ENCODE measurements at places on chromosomes 6 and 20.
A peak's percentile ranks its signal among the peaks of the same experiment; 100 is the strongest.

GRCh38 chr6:28737750-28738395 is 185.9 kb downstream of the TRIM27 start:
- DNase-seq: no peak

- peak; percentile 75 for DNase-seq
Measured at GRCh38 chr20:21027569-21027968, 78.6 kb downstream of the LINC00237 start.

DNA sequence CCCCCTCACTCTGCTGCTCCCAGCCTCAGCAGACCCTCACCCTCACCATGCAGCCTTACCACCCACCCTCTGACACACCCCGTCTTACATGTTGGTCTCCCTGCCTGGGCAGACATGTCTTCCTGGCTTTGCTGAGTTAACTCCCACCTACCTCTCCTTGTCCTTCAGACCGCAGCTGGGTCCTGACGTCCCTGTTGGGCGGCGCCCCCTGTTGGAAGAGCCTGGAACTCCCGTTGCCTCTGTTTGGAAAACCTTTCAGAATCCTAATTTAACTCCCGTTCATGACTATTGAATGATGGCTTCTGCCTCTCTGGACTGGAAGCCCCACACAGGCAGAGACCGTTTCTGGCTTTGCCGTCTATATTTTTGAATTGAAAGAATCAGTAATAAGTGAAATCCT is 245.1 kb downstream of the MYLK4 start:
- DNase-seq: no peak

DNA sequence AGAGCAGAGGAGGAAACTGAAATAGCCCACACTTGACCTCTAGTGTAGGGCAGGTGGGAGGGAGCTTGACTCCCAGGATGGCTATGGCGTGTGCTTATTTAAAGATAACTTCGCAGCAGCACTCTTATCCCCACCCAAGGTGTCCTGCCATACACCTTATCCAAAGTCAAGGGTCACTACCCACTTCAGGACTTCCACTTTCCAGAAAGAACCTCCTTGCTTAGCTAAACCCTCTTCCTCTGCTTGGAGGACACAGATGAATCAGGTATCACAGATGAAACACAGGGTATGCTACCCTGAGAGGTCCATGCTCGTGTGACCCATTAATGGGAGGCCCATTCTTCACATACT is 2.3 kb downstream of the RIN2 start:
- no peak for DNase-seq

DNA sequence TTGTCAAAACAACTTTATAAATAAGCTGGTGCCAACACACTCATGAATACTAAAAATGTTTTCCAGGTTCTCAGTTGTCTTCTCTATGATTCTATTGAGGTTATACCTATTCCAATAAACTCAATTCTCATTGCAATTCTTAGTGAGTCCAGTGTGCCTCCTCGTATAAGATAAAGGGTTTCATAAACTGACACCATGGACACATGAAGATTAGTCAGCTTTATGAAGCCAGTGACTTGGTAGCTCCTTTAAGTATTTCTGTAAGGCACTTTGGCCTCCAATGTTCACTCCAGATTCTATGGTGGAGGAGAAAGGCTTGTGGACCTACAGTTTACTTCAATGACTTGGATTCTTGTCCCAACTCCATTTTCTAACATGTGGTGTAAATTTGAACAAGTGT is 521.3 kb upstream of the JARID2 start:
- no peak for DNase-seq

DNA sequence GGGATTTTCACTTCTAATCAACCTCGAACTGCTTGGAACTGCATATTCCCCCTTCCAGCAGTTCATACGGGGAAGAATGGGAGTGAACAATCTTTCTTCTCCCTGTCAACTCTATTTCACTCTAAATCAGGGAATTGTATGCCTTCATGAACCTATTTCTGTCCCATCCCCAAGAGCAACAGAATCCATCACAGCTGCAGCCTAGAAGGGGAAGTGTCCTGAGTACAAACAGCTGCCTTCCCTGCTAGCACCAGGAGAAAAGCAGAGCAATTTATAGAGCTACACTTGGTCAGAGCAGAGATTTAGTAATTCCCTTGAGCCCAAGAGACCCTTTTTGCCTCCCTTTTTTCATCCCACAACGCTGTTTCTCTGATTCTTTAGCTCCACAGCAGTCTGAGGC is 208.4 kb downstream of the ADGRG6 start:
- no peak for DNase-seq

DNA sequence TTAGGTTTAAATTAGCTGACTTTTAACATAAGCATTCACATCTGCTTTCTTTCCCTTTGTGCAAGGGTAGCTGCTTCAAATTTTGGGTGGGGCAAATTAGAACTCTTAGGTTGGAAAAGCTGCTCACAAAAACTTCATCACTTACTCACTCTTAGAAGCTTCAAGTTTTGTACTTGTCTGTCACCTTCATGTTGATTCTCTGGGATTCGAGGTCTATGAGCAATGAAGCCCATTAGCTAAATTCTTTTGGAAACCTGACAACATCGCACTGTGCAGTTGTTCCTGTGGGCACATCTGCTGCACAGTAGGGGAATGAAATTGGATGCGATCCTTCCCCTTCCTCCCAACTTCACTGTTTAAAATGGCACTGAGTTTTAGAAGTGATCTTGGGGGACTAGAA is 156.1 kb downstream of the UBE3D start:
- no peak for DNase-seq

DNA sequence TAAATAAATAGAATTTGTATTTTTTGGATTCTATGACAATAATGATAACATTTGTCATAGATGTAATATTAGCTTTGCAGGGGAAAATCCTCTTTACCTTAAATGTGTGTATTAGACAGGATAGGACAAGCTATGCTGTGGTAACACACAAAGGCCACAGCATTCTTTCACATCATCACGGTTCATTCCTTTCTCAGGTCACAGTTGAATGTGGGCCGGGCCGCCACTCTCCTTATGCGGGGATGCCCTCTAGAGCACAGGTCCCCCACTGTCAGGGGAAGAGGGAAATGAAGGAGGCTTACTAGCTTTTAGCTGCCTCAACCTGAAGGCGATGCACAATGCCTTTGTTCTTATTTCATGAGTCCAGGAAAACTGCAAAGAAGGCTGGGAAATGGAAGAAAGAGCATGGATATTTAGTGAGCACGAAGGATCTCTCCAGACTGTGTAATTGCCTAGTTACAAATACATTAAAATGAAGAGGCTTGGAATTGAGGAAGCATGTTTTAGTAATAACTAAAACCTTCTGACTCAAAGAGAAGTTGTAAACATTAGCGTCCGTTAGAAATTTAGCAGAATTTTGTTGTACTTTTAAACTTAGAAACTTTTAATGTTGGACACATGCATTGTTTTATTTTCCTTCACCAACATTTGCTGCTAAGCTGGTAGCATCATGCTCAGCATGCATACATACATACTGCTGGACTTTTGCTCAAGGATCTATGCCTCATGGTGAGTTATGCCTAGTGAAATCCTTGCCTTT is 248.9 kb upstream of the FOXQ1 start:
- peak; percentile 35 for DNase-seq

GRCh38 chr6:150713487-150713886 is 113.8 kb downstream of the PLEKHG1 start:
- DNase-seq: no peak

GRCh38 chr6:157376241-157376640 is 4.7 kb upstream of the ZDHHC14 start:
- DNase-seq: no peak

- DNase-seq: no peak
Measured at GRCh38 chr6:82227770-82228169, 19.8 kb downstream of the IBTK start.

- DNase-seq: no peak
Measured at GRCh38 chr6:161590961-161591627, 317.2 kb upstream of the AGPAT4 start.

GRCh38 chr6:104606361-104606760 is 253.4 kb downstream of the HACE1 start:
- DNase-seq: no peak

GRCh38 chr20:44008806-44009678 is 94.4 kb downstream of the TOX2 start:
- no peak for DNase-seq

DNA sequence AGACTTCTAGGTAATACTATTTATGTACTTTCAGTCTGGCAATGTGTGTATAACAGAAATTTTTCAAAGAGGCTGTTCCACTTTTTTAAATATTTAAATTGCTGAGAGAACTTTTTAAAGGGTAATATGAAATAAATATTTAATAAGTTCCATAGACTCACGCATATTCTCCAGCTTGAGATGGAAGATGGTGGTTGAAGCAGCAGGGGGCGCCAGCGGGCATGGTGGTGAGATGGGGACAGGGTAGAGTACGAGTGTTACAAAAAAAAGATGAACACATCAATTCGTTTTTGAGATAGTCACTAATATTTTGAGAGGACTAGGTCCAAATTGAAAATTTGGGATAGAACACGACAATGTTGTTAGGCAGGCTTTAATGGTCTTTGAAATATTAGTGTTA is 68.4 kb downstream of the RSPO3 start:
- DNase-seq: peak; percentile 41

- DNase-seq: no peak
Measured at GRCh38 chr6:72595812-72596211, 26.1 kb upstream of the KCNQ5 start.

DNA sequence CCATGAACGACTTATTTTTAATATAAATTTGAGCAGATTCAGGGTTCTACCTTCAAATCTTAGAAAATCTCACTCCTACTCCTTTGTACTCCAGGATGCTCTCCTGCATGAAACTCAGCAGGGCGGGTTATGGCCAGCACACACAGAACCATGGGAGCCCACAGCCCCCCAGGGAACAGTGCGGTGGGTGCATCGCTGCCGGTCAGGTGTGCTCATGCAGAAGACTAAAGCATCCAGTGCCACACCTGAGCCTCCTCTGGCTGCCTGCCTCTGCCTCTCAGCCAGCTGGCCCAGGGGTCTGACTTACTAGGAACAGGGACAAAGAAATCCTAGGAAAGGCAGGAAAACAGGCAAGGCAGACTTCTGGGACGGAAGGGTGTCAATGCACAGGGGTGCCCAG is 31.8 kb downstream of the EZR start:
- DNase-seq: no peak

DNA sequence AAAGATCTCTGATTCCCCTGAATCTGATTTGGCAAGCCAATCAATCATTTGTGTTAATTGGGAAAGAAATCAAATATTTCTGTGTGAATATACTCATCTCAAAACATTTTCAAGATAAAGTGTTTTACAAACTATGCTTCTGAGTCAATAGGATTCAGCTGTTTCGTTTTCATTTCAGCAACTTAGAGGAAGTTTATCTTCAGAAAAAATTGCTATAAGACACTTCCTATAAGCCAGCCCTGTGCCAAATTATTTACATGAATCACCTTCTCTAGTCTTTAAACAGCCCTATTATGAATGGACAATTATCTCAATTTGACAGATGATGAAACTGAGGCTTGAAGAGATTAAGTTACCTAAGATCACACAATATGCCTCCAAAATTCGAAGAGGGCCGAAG is 10.9 kb downstream of the DEFB129 start:
- DNase-seq: no peak

- DNase-seq: no peak
Measured at GRCh38 chr6:113476937-113477839, 380.0 kb upstream of the MARCKS start.

- no peak for DNase-seq
Measured at GRCh38 chr6:5809450-5809849, 197.3 kb downstream of the NRN1 start.

DNA sequence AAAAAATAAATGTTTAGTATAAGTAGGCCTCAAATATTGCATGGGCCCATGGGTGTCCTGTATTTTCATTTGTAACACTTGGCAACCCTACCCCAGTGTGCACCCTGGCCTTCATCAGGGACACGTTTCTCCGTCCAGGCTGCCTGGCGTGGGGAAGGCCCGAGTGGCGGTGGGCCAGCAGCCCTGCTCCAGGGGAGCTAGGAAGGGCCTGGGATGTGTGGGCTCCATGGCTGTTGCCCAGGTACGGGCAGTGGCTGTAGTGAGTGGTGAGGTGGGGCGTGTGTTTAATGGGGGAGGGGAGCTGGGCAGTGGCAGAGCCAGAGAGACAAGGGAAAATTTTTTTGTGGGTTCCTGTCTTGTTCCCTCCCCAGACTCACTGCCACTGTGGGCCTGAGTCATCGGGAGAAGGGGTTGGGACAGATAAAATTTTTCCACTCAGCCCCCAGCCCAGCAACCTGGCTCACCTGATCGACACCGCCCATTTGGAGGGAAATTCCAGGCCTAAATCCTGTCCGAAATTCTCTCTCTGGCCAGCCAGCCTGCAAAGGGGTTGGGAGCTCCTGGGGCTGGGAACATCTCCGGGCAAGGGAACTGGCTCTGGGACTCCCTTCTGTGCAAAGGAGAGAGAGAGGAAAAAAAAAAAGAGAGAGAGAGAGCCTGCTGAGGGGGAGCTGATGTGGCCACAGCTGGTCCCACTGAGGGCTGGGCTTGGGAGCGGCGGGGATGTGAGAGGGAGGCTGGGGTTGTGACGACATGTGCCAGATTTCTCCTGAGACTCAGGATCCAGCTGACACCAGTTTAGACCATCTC is 32.5 kb upstream of the VEGFA start:
- DNase-seq: no peak

GRCh38 chr6:122997541-122998150 is 1.6 kb downstream of the CLVS2 start:
- DNase-seq: no peak

GRCh38 chr6:34484899-34485298 is 19.0 kb downstream of the PACSIN1 start:
- DNase-seq: no peak

DNA sequence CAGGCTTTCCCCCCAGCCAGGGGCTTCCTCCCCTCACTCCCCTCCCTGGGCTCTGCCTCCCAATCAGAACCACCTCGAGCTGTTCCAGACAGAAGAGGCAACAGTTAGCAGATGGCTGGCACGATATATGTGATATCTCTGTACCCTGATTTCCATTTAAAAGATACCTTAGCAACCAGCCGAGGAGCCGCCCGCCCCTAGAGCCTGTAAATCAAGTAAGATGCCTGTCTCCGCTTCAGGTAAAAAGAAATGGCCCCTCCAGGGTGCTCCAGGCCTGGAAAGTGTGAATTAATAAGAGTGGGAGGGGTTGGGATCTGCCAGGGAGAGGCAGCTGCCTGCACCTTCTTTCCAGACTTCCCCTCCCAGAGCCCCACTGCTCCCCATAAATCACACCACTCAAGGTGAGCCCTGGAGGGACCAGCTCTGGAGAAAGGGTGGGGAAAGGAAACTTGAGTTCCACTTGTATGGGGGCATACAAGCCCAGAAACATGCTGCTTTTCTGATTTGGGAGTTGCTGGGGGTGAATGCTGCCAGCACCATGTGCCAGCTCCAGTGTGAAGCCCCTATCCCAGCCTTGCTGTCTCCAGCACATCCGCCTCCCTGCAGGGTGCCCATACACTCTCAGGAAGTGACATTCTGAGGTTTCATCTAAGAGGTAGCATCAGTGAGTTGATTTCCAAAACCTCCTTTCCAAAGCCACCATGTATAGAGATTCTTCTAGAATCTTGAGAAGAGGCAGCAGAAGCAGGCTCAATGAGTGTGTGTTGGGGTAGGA is 148.0 kb downstream of the LRFN2 start:
- no peak for DNase-seq

GRCh38 chr6:85756982-85757381 is 114.3 kb upstream of the SYNCRIP start:
- DNase-seq: no peak

All from HepG2 (cell line).